Stimulated activated CD4-positive, alpha-beta T cell treated with anti-CD3 and anti-CD28 coated beads, Interleukin-15, amount 100 ng/mL, for 1 hour (primary cell): ENCODE measurements at places on chromosomes 5 and 9.

DNA sequence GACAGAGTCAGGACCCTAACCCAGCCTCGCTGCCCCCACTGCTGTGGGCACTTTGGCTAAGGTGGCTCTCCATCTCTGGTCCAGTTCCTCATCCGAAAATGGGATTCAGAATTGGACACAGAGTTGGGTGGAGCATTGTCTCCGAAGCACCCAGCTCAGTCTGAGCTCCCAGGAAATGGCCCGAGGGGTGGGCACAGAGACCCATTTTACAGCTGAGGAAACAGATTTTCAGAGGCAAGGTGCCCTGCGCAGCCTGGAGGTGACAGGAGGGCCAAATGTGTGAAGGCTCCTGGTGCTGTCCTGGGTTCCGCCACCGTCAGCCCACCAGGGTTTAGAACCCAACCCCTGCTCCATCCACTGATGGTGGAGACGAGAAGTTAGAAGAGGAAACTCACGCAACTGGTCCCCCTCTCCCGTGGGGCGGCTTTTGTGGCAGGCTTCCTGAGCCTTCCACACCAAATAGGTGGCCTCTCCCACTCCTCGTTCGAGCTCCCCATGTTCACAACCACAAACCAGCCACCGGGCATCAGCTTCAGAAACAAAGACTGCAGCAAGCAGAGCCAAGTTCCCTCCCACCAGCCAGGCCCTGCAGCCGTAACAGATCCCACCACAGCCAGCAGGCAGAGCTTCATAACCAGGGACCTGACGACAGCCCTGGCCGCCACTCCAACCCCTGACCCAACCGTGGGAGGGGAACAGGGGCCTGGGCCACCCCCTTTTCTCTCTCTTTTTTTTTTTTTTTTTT is 90.9 kb upstream of the LMX1B start:
- no peak for DNase-seq

DNA sequence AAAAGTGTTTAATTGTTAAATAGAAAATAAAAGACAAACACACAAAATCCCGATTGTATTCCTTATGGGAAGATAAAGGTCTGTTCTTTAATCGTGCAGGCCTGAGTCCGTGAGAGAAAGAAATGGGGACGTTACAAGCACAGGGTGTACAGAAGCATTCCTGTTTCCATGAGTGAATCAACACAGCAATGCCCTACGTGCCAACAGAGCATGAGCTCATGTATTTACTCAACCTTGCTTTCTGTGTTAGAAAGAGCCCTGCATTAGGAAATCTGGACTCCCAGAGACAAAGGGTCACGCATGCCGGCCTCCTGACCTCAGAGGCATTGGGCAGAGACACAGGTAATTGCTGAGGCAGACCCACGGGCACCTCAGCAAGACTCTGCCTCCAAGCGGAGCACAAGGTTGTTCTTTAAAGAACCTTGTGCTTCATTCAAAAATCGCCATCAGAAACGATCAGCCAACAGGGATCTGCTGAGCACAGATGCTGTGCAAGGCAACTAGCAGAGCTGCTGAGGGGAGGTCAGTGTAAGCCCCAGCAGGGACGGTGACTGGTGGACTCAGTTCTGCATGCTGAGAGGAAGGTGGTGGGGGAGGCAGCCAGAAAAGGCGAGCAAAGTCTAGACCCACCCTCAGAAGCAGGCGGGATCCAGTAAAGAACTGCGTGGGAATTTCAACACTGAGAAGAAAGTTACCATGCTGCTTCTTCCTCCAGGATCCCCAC is 101.0 kb downstream of the TLE1 start:
- no peak for DNase-seq

- DNase-seq: peak; percentile 6
These were observed 9.3 kb upstream of the KIF4B start for GRCh38 chr5:155004138-155004744.

- DNase-seq: no peak
These were observed 28.9 kb upstream of the TLE1 start for GRCh38 chr9:81718244-81718643.

DNA sequence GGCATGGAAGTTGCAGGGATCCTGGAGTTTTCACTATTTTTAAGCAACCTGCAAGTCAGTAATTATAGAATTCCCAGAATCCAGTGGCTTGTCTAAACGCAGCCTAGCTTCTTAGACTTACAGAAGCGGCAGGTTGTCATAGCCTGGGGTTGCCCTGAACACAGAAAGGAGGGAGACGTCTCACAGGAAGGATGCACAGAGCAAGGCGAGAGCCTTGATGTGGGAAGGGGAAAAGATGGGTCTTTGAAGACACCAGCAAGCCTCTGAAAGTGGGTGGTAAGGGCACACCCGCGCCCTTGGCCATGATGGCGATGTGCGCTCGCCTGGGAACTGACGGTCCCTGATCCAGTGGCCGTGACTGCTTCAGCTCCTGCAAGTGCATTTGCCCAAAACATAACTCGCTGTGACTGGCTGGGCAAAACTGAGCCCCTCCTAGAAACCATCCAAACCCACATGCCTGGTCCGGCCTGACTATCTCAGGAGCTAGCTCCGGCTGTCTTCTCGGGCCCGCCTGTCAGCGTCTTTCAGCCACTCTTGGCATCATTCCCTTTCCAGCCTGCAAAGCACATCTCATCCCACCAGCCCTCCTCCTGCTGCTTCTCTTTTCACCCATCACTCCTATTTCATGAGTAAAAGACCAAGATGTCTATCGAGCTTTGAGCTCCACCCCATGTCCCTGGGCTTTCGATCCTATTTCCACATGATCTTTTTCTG is 17.1 kb downstream of the FBP1 start:
- no peak for DNase-seq

DNA sequence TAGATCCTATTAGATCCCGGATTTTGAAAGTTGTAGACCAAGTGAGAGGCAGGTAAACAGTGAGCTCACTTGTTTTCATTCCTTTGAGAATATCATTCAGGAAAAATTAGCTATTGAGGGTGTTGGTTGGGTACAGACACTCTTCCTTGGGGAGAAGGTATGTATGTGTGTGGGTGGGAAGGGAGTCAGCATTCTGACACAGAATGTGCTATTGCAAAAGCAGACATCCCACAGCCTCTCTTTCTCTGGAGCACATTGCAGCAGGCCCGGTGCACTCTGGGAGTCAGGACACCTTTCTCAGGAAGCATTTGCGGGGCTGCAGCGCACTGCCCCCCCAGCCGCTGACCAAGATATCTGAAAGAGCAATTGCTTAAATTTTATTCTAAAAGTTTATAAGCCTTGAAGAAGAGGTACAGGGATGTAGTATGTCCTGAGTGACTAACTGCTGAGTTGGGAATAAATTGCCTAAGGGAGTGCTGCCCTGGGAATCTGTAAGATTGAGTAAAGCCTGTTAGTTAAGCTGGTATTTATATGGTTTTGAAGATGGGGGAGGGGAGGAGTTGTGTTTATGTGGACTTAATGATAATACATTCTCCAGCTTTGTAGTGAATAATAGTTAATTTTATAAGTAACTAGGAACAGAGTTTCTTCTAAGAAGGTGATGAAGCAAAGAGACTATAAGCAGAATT is 5.2 kb downstream of the TNFAIP8 start:
- DNase-seq: no peak

DNA sequence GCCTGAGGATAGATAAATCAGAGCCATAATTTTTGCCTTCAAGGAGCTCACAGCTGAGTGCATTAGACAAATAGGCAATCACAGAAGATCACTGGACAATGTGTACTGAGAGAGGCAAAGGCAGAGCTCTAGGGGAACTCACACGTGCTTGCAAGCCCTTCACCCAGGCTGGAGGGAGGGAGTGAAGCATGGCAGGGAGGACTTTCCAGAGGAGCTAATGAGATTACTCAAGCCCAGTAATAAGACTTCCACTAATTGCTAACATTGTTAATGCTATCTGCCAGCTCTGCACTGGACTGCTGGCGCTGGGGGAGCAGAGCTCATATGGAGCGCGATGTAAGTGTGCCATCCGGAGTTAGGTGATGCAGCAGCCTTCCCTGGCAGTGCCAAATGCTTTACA is 408.4 kb downstream of the NTRK2 start:
- no peak for DNase-seq

DNA sequence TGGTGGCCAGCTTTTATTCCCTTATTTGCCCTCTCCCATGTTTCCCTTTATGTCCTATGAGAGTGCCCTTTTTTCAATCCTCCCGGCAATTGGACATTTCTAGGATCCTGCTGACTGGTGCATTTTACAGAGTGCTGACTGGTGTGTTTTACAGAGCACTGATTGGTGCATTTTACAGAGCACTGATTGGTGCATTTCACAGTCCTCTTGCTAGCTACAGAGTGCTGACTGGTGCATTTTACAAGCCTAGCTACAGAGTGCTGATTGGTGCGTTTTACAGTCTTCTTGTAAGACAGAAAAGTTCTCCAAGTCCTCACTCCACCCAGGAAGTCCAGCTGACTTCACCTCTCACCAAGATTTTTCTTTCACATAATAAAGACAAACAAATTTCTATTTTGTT is 15.4 kb upstream of the FANCC start:
- no peak for DNase-seq

- no peak for DNase-seq
These were observed 1.6 kb downstream of the ZNF366 start for GRCh38 chr5:72505539-72506157.

DNA sequence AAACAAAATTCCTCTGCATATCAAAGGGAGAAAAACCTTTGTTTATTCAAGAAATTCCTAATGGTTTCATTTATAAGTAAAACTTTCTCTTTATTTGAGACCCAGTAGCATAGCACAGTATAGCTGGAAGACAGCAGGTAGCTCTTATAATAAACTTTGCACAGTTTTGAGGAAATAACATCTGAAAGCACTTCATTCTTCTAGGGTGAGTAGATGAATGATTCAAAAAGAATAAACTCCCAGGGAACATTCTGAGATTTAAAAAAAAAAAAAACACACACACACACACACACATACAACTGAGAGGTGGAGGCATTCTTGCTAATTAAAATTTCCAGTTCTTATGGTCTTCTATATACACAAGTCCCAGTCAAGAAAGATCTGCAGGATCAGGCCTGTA is 197.3 kb downstream of the BNC2 start:
- DNase-seq: no peak

DNA sequence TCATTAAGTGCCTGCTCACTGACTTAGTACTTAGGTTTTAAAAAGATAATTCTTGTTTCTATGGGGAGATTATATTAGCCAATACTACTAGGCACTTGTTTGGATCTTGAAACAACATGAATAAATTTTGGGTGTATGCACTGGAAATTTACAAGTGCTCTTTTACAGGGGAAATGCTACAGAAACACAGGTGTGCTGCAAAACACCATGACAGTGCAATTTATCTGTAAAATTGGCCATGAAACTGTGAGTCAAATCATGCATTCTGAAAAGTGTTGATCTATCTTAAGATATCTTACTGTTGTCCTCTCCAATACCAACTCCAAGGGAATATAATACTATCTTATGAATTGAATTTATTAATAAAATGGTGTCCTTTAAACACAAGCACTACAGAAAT is 12.1 kb upstream of the PCDHB1 start:
- no peak for DNase-seq

GRCh38 chr5:95870105-95870672 is 47.7 kb upstream of the GLRX start:
- peak; percentile 12 for DNase-seq

DNA sequence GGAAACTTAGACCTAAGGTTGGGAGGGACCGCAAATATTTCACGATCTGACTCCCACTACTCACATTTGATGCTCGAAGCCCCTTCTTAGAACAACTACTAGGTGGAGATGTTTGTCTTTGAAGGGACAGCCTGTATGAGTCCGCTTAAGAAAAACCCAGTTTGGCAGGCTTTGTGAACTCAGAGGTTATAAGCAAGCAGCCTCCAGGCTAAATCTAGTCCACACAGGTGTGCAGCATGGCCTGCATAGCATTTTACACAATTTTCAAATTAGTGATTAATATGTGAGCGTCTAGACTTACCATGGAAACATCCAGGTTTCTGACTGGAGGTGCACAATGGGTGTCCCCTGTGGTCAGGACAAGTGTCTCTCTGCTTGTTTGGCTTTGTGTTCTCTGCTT is 127.1 kb downstream of the KIF4B start:
- no peak for DNase-seq

DNA sequence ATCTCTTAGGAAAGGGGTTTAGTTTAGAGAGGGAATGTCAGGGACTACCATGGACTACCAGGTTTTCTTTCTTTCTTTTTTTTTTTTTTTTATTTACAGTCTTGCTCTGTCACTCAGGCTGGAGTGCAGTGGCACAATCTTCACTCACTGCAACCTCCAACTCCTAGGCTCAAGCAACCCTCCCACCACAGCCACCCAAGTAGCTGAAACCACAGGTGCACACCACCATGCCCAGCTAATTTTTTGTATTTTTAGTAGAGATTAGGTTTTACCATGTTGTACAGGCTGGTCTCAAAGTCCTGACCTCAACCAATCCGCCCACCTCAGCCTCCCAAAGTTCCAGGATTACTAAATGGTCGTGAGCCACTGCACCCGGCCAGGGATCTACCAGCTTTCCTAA is 572.7 kb downstream of the CAAP1 start:
- DNase-seq: no peak

- DNase-seq: no peak
These were observed 28.3 kb downstream of the ARHGEF28 start for GRCh38 chr5:73654171-73654811.

DNA sequence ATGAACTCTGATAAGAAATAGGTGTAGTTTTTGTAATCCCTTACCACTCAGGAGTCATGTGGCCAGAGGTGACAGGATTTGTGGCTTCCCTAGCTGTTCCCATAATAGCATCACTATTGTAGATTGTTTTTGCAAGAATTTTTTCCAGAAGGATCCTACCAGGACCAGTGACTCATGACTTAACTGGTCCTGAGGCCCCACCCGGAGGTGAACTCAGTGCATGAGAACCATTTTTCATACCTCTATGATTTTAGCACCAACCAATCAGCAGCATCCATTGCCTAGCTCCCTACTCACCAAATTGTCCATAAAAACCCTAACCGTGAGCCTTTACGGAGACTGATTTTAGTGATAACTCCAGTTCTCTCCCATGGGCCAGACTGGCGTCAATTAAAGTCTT is 484.8 kb downstream of the PSAT1 start:
- no peak for DNase-seq

DNA sequence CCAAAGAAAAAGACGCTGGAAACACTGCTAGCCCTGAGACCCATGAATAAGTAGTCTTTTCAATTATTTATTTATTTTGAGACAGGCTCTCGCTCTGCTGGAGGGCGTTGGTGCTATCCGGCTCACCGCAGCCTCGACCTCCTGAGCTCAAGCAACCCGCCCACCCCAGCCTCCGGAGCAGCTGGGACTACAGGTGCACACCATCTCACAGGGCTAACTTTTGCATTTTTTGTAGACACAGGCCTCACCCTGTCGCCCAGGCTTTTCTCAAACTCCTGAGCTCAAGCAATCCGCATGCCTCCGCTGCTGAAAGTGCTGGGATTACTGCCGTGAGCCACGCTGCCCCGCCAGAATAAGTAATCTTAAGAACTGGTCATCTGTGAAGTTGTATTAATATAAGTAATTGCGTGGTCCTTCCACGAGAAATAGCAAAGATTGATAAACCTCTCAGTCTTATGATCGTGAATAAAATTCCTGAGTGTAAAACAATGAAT is 1.6 kb downstream of the ANXA2R start:
- DNase-seq: no peak

- no peak for DNase-seq
These were observed 59.9 kb downstream of the PBX3 start for GRCh38 chr9:125807079-125807478.
